ENCODE measurements at places on chromosomes 12 and 14.
A peak's percentile ranks its signal among the peaks of the same experiment; 100 is the strongest.

DNA sequence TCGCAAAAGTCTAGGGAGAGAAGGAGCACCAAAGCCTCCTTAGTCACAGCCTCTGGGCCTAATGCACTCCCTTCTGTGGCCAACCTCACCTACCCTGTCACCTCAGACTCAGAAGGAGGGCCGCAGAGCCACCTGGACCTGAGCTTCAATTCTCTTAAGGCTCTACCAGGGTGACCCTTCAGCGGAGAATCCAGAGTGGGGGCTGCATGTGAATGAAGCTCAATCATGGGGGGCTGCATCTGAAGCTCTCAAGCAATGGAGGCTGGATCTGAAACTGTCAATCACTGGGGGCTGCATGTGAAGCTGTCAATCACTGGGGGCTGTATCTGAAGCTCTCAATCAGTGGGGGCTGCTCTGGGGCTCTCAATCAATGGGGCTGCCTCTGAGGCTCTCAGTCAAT is 43.1 kb upstream of the EIF5 start:
- no peak for DNase-seq

- no peak for DNase-seq
These were observed 793.7 kb downstream of the TRHDE start for GRCh38 chr12:73065913-73066312.

DNA sequence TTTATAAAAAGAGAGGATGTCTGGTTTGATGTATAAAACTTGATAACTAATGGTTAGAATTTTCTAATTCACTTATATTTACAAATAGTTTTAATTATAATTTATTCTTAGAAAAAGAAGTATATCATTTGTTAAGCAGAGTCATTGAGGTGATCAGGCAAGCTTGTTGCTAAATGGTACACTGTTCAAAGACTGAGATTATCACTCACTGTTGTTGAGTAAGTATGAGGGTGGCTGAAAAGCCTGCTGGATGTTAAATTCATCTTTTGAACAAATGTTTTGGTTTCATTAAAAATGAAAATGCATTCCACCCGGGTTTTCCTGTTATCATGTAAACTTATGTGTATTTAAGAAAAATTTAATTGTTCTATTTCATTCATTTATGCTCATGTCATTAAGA is 451.8 kb downstream of the ADAMTS20 start:
- DNase-seq, result no peak

DNA sequence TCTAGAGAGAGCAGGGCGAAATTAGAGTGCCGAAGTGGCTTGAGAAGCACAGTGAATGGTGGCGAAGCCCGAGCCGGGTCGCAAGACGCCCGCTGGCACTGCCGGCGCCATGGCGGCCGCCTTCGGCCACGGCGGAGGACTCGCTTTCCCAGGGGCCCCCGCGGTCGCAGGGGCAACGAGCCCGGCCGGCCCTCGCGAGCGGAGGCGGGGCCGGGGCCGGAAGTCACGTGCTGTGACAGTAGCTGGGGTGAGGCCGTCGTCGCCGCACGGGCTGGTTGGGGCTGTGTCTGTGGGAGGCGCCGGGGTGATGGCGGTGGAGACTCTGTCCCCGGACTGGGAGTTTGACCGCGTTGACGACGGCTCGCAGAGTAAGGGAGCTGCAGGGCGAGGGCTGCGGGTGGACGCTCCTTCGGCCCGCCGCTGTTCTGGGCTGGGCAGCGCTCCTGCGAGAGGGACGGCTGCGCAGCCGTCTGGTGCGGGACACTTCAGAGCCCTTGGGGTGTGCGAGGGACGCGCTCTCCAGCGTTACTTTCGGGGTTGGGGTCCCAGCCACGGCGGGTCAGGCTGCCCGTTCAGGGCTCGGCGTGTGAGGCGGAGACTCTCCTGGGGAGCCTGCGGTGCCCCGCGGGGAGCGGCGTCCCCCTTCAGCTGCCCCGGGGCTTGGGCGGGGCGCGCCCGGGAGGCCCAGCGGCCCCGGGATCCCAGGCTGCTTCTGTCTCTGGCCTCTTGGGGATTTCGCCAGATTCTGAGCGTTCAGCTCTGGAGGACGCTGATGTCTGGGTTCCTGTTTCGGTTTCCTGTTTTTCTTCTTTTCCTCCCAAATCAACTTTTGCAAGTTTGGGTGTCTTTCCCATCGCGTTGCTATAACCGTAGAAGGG is at the start of gene WASHC4:
TSS of gene WASHC4 (plus strand) at position 238 of the 878 bp plus-strand sequence. CDS start at position 308, 70 bp downstream.
- DNase-seq, result peak; percentile 97

GRCh38 chr12:1662761-1663439 is 28.0 kb upstream of the ADIPOR2 start:
- no peak for DNase-seq

GRCh38 chr14:76428611-76429010 is 52.7 kb downstream of the ESRRB start:
- no peak for DNase-seq

GRCh38 chr12:93762059-93762719 is 85.0 kb downstream of the CRADD start:
- DNase-seq, result no peak

- DNase-seq, result no peak
These were observed 42.0 kb downstream of the MOK start for GRCh38 chr14:102262929-102263462.

DNA sequence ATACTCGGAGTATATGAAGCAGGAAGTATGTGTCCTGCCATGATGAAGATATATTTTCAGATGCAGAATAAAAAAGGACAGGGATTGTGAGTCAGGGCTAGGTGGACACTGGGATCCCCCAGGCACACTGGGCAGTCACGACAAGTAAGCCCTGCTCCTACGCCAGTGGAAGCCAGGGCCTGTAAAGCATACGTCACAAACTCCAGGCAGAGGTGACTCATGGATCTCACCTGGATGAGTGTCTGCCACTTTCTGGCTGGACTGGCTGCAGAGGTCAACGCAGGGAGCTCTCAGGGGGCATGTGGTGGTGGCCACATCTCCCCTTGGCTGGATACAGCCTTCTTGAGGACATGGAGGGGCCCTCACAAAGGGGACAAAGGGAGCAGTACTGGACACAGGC is 262.3 kb downstream of the GLT1D1 start:
- no peak for DNase-seq

- no peak for DNase-seq
These were observed 292.6 kb downstream of the C12orf75 start for GRCh38 chr12:105622846-105623736.

GRCh38 chr14:50932156-50932555 is 12.1 kb downstream of the PYGL start:
- DNase-seq, result no peak

GRCh38 chr14:22887990-22888378 is 5.0 kb downstream of the REM2 start:
- DNase-seq, result no peak

DNA sequence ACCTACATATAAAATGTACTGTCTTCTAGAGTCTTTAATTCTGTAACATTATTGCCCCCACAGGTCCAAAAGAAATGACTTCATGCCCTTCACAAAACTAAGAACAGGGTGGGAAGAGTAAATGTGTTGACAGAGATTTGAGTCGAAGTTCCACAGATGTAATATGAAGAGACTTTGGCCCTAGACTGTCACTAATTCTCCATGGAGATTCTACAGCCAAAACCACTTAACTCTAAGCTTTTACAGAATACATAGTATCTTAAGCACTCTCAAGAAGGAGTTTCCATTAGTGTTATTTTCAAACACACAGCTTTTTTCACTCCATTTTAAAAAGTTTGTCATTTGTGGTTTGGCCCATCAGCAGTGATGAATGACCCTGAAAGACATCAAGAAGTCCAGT is 56.3 kb downstream of the ABCC9 start:
- DNase-seq, result no peak
